ENCODE measurements at places on chromosomes 6 and 20.

DNA sequence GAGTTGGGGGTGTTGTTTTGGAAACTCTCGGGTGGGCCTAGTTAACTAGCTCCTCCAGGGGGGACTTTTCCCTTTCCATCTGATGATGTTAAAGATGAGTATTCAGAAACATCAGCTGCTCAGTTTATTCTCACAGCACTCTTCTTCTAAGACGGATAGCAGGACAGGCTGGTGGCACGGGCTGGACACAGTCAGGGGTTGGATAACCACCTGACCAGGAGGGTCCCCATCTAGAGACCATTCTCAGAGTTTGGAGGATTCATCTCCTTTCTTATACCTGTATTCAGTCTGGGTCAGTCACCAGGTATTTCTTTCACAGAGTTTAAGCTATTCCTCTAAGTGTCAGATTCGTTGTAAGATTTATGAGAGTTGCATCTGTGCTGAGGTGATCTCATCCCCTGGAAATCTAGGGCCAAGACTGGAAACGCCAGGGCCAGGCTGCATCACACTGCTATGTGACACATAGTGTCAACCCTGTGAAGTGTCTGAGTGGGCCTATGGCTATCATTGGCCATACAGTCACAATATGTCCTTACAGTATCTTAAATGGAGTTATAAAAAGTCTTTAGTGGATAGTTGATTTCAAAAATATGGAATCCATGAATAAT lies 111.7 kb downstream of the FAM50B start:
- DNase-seq, result no peak

DNA sequence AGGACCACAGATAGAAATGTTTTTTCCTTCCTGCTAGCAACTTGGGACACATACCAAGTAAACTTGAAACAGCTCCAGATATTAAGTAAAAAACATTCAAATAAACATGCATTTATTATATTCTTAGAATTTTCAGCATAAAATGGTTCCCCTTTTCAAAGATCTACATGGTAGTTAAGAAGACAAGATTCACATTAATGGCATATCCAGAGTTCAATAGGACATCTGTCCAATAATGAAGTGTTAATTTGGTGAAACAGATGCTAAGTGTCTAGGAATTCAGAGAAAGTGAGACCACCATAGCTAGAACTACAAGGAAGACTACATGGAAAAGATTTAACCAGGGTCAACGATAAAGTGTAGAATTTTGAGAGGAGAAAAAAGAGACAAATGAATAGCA lies 184.9 kb downstream of the COL12A1 start:
- DNase-seq, result no peak

DNA sequence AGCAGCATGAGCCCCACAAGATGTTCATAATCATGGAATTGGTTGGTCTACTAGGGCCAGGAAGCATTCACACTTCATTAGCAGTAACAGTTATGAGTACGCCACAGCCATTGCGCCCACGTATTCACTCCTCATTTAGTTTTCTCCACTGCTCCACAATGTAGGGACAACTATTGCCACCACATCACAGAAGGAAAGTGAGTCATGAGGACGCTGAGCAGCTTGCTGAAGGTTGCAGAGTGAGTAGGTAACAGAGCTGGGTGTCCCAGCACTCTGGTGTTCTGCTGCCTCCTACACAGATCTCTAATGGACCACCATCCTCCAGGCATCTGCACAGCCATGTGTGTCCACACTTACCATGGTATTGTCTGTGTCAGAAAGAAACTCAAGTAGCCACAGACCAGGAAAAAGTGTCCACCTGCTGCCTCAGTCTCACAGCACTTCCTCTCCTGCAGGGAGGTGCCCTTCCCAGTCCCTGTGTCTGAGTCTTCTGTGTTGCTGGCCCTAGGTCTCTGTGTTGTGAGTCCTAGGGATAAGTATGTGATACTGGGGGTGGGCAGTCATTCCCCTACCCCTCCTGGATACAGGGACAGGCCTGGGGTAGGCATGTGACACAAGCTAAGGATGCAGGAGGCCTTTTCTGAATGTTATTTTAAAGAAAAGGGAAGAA lies 103.9 kb downstream of the TTLL2 start:
- no peak for DNase-seq

- DNase-seq, result no peak
Measured at GRCh38 chr6:19578481-19578880, 258.7 kb upstream of the ID4 start.

DNA sequence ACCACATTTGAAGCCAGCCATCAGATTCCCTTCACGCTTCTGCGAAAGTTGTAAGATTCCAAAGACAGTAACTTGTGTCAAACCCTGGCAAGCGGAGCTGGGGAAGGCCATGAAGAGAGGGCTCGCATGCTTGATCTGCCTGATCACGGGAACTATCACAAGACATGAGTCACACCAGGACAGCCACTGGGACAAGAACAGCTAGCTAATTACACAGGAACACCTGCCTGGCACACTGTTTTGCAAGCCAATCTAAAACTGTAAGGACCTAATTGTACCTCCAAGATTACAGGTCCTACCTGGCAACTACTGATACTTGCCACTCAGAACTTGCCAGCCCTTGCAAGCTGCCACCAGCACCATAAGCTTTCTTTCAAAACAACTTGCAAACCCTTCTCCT lies 289.3 kb downstream of the KIF16B start:
- no peak for DNase-seq

DNA sequence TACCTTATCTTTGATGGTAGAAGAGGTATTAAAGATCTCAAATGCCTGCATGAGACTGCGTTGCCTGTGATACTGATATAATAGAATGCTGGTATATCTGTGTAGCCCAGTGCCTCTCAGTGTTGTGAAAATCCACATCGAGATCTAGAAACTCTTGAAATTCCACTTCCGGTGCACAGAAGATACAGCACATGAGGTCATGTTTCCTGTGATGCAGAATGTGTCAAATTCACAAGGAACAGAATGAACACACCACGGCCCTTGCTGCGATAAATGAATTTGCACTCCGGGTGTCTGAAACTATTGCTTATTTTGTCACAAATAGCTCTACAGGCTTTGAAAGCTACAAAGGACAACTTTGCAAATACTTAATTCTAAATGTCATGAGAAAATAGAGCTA lies 687.9 kb upstream of the AGPAT4 start:
- no peak for DNase-seq

DNA sequence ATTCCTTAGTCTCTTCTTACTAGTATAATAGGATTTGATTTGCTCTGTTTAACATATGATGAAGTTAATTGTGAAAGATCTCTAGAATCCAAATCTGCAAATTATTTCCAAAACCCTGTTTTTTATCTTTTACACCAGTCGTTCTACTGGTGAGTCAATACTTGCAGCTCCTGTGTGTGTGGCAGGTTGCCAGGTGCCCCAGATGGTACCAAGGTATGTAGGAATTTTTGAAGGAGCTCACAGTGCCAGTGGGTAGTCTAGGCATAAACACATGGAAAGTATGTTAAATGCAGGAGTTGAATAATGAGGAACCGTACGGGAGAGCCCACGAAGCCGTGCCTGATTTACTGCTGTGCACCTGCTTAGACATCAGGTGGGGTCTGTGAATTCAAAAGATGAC lies 192.2 kb downstream of the FARS2 start:
- DNase-seq, result no peak

- DNase-seq, result no peak
Measured at GRCh38 chr20:25016471-25016870, 23.9 kb upstream of the APMAP start.

DNA sequence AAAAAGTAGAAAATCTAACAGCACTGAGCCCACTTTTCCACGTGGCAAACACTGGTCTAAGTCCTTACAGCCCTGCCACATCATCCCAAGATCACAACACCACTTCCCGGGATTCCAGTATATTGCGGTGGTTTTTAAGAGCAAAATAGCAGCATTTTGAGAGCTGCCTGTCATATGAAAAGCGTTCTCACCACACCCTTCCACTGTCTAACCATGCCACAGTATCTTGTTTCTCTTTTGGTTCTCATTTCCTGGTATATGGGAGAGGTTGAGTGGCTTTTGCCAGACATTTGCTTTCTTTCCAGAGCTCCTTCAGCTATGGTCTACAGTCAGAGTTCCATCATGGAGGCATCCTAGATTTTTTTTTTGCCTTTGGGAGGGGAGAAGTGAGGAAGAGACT lies 243.0 kb downstream of the TSHZ2 start:
- no peak for DNase-seq

DNA sequence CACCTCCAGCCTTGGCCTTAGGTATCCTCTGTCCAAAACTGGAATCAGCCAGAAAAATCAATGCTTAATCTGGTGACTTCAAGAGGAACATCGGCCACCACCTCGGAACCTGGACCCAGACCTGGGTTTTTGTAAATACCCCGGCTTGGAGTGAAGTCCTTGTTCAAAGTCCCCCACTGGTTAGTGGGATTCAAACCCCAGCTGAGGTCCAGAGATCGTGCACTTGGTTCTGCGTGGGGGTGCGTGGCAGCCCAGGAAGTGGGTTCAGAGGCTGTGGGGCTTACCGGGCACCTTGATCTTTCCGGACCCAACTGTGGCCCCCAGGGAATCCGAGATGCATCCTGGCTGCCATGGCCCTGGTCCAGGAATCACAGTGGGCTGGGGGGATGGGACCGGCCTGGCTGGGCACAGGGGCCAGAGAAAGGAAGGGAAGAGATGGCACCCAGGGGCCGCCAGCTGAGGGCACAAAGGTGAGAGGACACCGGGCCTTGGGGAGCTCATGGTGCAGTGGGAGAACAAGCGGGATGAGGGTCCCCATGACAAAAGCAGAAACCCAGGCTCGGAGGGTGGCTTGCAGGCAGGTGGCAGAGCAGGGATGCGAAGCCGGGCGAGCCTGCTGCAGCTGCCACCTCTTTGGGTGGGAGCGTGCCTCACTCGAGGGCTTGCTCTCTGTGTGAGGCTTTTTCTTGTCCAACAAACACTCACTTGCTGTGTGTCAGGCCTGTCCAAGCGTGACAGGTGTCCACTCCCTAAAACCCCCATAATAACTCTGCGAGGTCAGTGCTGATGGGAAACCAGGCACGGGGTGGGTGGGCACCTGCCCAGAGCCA lies 27.7 kb downstream of the ZBP1 start:
- DNase-seq, result peak; percentile 65

DNA sequence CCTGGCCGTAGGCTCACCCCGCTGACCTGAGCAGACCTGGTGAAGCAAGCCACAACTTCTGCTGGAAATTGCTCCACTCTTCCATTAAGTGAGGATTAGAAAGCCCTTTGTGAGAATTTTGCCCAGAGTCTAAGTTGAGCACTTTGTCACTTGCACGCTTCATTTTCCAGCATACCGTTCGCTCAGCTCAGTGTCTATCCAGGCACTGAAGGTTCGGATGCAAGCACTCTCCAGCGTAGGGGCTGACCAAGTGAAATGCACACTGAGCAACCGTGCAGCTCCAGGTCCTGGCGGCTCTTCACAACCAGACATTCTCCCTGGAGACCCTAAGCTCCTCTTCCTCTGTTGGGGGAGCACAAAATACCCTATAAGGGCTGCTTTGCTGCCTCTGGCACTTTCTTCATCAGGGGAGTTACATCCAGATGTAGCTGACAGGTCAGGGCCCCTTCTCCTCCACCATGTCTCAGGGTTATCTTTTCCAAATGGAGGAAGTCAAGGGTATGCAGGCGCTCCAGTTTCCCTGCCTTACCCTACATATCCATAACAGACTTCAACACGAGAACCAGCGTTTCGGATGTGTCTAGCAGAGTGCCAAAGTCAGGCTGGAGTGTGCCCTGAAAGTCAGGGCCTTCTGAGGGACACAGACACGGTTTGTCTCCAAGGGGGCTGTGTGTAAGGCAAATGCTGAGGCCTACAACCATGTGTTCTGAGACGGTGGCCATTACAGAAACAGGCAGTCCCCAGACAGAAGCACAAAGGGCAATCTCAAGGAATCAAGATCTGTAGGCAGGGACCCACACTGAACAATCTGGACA lies 146.7 kb upstream of the AFDN start:
- peak; percentile 28 for DNase-seq

GRCh38 chr20:52105442-52106422 lies 85.8 kb downstream of the ZFP64 start:
- no peak for DNase-seq

Data from posterior cingulate gyrus (tissue), 11 donors.